ENCODE measurements at places on chromosomes 4 and X.

DNA sequence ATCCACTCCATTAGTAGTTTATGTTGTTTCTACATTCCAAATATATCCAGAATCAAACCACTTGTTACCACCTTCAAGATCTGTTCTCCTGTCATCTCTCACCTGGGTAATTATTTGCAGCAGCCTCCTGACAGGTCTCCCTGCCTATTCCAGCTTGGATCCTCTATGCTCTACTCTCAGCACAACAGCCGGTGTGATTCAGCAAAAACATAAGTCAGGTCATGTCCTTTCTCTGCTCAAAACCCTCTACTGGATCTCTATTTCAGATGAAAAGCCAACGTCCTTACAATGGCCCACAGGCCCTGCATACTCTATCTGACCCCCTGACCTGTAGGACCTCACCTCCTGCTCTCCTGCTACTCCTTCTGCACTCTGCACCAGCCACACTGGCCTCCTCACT lies 84.5 kb downstream of the NHSL2 start:
- DNase-seq, result no peak

DNA sequence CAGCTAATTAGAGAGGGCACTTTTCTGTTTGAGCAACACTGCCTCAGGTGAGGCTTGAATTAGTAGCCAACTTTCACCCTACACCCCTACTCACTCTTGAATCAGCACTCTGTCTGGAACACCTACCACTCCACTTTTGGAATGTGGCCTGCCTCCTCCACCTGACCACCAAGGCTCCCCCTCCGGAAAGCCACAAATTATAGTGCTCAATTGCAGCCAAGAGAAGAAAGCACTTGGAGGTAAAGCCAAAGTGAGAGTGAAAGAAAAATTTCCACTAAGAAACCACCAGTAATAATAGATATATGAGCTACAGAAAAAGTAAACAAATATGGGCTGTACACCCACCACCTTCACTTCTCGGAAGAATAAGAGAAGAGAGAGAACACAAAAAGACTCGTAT lies 41.1 kb downstream of the PPP3CA start:
- no peak for DNase-seq

- no peak for DNase-seq
These were observed 157.7 kb downstream of the CHIC2 start for GRCh38 chr4:53906606-53907190.

DNA sequence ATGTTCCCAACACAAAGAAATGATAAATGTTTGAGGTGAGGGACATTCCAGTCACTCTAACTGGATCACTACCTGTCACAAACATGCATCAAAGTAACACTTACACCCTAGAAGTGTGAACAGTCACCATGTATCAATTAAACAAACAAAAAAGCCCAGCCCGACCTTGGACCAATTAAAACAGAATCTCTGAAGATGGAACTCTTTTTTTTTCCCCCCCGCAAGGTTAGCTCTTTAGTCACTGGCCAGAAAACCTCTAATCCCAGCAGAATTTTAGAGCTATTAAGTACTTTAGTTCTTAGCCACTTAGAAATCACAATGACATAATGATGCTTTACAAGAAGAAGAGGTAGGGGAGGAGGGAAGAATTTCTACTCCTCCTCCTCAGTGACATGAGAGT lies 154.5 kb downstream of the PALLD start:
- no peak for DNase-seq

DNA sequence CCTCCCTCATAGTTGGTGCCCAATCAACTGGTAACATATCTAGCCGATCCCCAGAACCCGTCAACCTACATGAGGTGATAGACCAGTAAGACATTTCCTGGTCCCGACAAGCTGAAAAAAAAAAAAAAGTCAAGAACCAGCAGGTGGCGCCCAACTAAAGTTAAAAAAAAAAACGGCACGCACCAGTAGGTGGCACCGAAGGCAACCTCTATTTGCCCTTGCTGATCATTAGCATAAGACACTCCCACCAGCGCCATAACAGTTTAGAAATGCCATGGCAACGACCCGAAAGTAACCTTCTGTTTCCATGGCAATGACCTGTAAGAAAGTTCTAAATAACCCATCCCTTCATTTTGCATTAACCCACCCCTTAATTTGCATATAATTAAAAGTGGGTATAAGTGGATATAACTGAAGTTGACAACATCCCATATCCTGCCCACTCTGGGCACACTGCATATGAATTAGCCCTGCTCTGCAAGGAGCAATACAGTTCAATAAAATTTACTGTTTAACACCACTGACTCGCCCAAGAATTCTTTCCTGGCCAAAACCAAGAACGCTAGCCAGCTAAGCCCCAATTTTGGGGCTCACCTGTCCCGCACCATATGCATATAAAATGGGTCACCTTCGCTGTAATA lies 83.9 kb upstream of the SPANXB1 start:
- DNase-seq, result no peak

- DNase-seq, result no peak
These were observed 7.1 kb upstream of the DCUN1D4 start for GRCh38 chr4:51835855-51836254.

- no peak for DNase-seq
These were observed 6.7 kb downstream of the WDR44 start for GRCh38 chrX:118352566-118352965.

- DNase-seq, result no peak
These were observed 86.8 kb downstream of the WDFY3 start for GRCh38 chr4:84879651-84880200.

DNA sequence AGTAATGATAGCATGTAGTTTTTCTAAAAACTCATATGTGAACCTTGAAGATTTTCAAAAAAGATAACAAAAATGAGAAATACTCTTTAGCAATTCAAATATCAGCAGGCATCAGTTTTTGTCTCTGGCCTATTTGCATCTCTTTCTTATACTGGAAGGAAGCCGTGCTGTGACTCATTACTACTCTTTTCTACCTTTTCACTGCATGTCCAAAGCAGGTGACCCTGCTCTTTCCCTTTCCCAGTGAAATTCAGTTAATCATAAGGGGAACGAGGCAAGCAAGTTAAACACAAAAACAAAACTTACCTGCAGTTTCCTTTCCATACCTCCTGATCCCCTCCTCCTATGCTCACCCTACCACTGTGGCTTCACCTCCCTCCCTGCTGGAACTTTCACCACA lies 9.3 kb downstream of the SPATA4 start:
- no peak for DNase-seq

Data from vagina (tissue), 2 donors.